ENCODE measurements at places on chromosomes 4 and X.

- DNase-seq: no peak
These were observed 14.0 kb downstream of the BBS12 start for GRCh38 chr4:122746485-122746965.

DNA sequence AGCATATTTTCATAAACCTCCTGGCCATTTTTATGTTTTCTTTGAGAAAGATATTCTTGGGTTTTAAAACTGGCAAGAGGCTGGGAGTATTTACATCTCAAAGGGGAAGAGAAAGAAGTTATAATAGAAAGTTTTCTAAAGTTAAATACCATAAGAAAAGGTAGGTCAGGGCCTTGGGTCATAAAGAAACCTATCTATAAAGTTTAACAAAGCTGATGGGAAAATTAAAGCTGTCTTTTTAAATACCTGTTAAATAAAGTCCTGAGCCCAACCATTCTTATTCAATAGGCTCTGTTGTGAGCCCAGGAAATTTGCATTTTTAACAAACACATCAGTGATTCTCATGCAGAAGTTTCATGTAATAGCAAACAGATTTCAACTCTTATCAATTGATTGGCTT is 451.8 kb upstream of the INTU start:
- DNase-seq: no peak

DNA sequence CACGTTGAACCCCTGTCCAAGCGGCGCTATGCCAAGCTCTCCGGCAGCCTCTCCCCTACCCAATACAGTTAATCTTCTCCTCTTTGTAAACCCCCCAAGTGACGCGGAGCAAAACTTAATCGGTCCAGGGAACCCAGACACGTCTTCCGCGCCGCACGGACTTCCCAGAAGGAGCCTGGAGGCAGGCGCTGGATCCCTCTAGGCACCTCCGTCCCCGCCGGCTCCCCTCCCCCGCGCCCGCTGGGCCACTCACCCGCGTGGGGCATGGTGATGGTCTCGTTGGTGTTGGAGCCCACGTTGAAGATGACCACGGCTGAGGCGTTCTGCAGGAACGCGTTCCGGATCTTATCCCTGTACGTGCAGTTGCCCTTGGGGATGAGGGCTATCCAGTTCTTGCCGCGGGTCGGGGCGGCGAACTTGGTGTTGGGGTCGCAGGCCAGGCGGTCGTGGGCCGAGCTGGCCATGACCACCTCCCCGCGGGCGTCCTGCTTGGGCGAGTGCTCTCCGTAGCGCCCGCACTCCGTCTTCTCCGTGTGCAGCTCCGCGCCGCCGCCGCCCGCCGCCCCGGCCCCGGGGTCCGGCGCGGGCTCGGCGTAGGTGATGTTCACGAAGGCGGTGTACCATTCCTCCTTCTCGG is 1.1 kb downstream of the RNF150 start:
- no peak for DNase-seq

DNA sequence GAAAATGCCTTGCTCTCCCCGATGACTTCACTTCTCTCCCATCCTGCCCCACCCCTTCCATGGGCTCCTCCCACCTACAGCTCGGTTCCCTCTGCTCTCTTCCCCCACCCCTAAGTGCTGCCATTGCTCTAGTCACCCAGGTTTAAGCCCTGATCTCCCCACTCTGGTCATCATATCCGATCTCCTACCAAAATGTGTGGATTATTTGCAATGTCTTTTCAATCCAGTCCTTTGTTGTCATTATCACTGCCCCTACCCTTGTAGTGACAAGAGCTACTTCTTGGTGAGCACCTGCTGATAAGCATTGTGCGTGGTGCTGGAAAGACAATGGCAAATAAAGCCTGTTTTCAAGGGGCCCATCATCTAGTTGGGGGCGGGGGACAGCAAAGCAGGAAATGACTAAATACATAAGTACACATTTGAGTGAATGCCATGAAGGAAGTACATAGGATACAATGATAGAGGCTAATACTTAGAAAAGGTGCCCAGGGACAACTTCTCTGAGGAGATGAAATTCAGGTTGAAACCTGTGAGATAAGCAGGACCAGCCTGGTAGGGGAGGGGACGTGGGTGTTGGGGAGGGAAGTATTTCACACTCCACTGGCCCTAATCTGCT is 63.8 kb downstream of the DLG3 start:
- DNase-seq: no peak

DNA sequence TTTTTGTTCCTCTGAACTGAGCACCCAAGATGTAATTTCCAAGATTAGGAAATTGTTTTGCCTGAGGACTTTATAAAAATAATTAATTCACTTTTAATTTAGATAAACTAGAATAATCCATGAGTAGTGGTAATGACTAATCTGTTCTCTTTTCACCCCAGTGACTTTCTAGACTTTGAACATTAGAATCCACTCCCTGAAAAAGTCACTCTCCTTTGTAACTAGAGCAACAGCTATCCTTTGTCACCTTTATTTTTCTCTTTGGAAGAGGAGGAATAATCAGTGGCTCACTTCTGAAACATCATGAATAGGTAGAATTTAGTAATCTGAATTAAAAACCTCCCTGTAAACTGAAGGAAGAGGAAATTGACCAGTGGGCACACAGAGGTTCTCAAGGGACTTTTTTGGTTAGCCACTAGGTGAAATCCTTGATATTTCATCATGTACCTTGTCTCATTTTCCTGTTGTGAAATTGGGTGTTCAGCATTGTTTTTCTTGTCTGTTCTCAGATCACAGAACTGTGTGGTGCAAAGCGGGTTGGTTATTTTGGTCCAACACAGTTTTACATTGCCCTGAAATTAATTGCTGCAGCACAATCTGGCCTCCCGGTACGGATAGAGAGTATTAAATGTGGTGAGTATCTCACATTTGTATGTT is 59.4 kb downstream of the REPS2 start:
- no peak for DNase-seq

DNA sequence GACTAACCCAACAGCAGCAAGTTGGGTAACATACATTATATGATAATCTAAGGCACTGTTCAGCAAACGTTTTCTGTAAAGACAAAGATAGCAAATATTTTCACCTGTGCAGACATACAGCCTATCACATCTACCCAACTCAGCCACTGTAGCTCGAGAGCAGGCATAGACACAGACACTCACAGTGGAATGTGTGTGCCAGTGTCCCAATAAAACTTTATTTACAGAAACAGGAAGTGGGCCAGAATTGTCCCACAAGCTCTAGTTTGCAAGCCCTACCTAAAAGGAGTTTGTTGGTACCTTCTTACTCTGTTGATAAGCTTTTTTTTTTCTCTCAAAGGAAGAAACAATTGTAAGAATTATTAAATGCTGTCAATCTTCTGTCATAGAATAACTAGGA is 11.9 kb upstream of the FAM9A start:
- no peak for DNase-seq

DNA sequence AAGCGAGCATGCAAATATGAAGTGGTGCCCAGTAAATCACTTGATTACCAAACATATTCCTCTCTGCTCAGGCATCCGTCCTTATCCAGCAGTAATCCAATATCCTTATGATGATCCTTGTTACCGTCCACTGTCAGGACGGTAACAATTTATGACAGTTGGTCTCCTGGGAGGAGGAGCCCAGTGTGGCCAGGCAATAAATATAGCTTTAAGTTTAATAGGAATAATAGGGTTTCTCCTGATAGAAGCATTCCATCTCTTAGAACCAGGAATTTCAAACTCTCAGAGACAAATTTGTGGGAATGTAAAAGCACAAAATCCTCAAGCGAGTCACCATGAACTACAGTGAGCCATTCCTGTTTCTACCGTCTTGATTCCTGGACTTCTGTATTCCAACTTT is 171.2 kb upstream of the IL15 start:
- no peak for DNase-seq

- DNase-seq: no peak
These were observed 791.3 kb downstream of the RAB28 start for GRCh38 chr4:12692815-12693214.

DNA sequence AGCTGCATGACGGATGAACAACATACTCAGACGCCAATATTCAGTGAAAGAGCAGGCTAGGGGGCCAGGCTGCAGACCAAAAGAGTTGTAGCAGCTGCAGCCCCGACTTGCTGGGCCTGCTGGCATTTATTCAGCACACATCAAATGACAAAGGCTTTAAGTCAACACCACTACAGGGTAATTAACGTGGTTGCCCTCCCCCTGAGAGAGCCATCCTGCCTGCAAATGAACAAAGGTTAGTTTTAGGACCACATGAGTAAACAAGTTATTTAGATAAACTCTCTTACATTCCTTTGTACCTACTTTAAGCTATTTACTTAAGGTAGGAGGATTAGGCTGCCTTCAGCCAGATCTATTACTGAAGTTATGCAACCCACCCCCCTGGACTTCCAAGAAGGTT is 1329.1 kb downstream of the PCDH18 start:
- no peak for DNase-seq

GRCh38 chr4:180057891-180058671 is 2185.1 kb upstream of the TENM3 start:
- DNase-seq: no peak

DNA sequence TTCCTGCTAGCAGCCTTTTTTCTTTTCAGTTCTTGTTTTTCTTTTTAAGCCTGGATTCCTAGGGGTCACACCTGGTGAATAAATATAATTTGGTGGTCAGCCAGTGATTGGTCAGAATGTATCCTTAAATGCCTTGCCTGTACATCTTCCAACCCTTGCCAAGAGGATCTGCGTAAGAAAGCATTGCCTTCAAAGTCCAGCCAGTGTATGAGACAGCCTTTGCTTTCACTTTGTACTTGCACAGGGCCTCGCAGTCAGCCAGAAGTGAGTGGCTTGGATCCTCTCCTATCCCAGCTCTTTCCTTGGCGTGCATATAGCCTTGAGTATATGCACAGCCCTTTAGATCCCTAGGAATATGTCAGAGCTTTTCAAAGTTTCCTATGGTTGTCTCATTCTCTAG is 22.2 kb downstream of the KANTR start:
- DNase-seq: no peak

- peak; percentile 73 for DNase-seq
These were observed 155.2 kb upstream of the GALNT7 start for GRCh38 chr4:173013232-173013930.

DNA sequence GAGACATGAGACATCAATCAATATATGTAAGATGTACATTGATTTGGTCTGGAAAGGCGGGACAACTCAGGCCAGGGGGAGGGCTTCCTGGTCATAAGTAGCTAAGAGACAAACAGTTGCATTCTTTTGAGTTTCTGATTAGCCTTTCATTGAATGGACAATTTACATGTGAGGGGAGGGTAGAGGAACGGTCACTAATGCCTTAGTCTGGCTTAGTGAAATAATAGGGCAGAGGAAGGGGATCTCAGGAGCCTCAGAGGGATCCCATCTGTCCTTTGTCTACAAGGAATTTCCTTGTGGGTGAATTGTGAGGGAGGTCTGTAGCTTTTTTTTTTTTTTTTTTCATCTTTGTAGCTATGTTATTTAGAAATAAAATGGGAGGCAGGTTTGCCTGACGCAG is 88.3 kb downstream of the GK start:
- DNase-seq: no peak

- DNase-seq: no peak
These were observed 79.0 kb downstream of the KLHL8 start for GRCh38 chr4:87141428-87141827.

DNA sequence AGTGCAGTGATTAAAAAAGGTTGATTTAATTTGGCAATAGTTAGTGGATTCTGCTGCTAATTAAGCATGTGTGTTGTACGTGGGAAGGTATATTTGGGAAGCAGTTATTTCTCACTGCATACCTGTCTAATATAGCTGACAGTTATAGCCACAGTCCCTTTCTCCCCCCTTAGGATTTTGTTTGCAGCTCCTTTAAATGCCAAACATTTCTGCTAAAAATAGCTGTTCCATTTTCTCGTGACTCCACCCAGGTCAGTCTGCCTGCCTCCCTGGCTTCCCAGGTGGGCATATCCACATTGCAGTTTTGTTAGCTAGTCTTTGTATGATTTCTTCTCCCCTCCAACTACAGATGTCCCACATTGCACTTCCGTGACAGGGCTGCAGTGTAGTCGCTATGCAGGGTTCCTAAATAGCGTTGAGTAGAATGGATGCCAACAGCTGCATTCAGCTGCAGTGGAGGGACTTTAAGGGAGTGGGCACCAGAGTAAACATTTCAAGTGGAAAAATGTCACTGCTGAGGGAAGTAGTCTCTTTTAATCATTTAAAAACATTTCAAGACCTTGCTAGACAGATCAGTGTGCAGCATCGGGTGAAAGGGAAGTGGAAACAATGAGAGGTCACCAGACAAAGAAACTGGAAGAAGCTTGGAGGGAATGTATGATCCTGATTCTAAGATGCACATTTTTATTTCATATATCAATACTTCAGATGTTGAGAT is 326.3 kb downstream of the RAPGEF2 start:
- no peak for DNase-seq

DNA sequence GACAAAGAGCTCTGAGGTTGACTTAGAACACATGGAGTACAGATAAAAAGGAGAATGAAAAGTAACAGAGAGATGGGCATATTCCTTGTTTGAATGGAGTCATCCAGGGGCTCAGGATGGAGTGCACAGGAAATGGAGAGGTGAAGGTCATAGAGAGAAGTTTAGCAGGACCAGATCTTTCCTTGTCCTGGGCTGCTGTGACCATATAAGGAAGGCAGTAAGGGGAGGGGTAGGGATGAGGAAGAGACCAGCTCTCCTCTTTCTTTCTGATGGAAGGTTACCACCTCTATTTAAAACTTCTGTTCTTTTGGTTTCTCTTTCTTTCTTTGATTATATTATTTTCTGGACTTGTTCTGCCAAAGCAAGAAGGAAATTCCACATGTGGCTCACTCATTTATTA is 27.0 kb downstream of the AR start:
- no peak for DNase-seq

DNA sequence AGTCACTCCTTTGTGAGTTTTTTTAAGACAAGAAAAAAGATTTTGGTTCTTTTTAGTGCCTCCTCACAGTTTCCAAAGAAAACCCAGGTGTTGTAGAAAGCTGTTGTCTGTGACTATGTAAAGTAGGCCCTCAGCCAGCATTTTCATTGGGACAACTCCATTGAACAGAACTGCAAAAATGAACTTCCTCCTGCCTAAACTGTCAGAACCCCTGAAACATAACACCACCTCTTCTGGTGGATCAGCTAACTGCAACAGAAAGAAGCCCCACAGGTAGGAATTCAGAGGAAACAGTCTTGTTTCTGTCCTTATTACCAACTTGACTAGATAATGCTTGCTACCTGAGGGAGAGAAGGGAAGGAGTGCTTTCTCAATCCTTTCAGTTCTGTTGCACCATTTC is 3.4 kb upstream of the ATP11C start:
- no peak for DNase-seq

Measured in stimulated activated effector memory CD8-positive, alpha-beta T cell treated with anti-CD3 and anti-CD28 coated beads, Interleukin-12 subunit alpha, Interleukin-12 subunit beta, amount 100 ng/mL, for 72 hours (primary cell).